NCI-H1930 (cell line): ENCODE measurements at places on chromosomes 5 and 9.
A peak's percentile ranks its signal among the peaks of the same experiment; 100 is the strongest.

GRCh38 chr5:59543821-59544442 is 349.6 kb downstream of the PDE4D start:
- no peak for DNase-seq

- no peak for DNase-seq
Observed at GRCh38 chr5:56178823-56179222, 54.3 kb downstream of the ANKRD55 start.

DNA sequence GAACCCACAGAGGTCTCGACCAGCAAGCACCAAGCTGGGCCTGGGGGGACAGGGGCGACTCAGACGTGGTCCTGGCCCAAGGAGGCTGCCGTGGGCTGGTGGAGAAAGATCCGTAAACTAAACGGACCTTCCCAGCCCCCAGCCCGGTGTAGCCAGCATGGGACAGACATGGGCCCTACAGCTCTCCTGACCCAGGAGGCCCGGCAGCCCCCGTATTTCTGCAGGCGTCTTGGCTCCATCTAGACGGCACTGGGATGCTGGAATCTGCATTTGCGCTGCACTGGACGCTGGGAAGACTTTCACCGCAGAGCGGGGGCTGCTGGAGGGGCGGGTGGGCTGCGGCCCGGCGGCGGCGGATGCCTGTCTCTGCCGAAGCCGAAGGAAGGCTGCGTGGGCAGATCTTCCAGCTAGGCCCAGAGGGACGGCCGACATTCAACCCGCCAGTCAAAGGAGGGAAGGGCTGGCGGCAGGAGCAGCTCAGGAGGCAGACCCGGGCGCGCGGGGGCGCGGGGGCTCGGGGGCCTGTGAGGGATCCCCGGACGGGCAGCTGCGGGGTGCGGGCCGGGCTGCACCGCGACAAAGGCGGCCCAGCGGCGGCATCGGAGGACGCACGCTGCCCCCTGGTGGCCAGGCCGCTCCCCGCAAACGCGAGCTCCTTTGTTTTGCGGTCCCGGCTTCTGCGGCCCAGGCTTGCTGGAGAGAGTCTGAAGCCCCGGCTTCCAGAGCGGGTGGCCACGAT is 266.2 kb downstream of the NSG2 start:
- DNase-seq, result peak; percentile 30

DNA sequence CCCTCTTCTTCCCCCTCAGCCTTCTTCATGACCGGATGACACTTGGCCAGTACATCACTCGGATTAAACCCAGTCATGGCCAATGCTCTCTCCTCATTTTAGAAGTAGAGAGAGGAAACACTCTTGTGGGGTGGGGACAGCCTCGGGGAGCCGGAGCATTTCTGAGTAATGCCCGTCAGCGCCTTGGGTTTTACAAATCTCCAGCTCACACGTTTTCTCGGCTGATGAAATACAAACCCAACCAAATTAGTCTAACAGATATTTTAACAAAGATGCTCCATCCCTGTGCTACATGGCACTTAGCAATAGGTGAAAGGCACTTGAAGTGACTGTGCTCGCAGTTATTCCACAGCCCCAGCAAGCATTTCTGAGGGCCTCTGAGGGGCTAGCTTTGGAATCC is 51.7 kb downstream of the ZNF366 start:
- DNase-seq, result no peak

GRCh38 chr9:127418037-127418471 is 6.1 kb upstream of the ZNF79 start:
- no peak for DNase-seq

DNA sequence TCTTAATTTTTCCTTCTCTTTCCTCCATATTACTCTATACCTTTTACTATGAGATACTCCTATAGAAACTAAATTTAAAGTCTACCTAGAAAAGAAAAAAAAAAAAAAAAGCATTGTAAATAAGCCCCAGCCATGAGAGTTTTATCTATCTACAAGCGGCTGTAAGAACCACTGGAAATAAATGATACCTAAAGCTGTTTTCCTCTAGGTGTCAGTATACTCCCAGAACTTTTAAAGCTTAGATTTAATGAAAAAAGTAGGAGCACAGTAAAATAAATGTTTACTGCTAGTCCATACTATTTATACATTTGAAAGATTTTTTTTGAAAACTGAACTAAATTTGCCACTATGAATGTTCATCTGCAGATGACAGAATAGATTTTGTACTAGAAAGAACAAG is 26.2 kb downstream of the TYRP1 start:
- DNase-seq, result no peak

DNA sequence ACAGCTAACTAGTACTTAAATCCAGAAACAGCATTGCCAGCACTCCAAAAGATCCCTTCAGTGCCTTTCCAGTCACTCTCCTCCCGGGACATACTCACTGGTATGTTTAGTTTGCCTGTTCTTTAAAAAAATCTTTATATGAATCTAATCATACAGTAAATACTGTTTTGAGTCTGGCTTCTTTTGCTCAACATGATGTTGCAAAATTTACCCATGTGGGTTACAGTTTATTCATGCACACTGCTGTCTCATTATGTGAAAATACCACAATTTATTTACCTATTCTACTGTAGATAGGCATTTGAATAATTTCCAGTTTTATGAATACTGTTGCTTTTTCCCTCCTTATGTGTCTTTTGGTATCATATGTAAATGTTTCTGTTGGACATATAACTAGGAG is 13.5 kb downstream of the NDFIP1 start:
- no peak for DNase-seq

DNA sequence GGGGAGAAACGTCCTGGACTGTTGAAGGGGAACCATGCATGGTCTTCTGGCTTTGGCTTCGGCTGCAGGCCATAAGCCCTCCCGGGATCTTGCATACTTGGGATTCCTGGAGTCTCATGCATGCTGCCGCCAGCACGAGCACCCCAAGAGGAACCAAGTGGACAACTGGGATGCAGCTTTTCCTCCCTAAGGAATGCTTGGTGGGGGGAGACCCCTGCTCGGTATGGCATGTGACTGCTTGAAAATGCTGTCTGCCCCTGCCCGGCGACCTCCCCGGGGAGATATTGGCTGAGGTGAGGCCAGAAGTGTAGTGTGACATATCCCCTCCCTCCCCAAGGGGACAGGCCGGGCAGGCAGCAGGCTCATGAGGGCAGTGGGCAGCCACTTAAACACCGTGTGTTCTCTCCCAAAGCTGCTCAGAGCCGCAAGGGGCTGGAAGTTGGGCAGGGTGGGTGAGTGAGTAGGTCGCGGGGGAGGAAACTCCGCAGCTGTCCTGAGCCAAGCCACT is 15.7 kb downstream of the TMEM171 start:
- DNase-seq, result no peak

DNA sequence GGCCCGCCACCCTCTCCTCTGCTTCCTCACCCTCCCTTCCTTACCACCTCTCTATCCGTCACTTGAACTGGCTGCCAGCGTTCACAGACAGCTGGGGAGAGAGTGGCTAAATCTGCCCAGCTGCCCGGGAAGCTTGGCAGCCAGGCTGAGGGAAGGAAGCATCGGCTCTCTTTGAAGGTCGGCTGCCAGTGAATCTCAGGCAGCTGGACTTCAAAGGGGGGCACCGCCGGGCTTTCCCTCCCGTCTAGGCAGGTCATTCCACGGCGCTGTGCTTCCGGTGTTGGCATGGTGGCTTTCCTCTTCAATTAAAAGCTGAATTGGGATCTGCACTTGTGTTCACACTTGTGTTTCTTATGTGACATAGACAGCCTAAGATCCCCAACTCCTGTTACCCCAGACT is 174.0 kb downstream of the GDNF start:
- DNase-seq, result no peak
